Forelimb muscle (tissue), 1 donor: ENCODE measurements at places on chromosomes 3 and 15.

DNA sequence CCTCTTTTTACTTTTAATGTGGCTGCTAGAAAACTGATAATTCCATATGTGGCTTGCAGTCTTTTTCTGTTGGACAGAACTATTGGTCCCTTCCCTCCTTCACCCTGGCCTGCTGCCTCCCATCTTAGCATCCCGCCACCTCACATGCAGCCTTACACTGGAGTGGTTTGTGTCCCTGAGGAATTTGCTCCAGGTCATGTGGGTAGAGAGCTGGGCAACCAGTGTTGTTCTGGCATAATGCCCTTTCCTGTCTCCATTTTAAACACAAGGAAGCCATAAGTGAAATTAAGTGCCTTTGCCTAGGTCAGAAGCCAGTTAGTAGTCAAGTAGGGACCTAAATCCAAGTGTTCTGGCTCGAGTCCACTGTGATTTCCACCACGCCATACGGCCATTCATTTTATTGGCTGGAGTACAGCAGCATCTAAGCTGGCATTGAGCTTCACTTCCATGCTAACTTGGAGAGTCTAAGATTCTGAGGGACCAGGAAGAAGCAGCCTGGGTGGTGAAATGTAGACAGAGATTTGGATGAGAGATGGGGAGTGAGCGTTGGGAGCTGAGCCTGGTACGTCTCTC lies 46.0 kb upstream of the PLXNA1 start:
- no peak for DNase-seq

DNA sequence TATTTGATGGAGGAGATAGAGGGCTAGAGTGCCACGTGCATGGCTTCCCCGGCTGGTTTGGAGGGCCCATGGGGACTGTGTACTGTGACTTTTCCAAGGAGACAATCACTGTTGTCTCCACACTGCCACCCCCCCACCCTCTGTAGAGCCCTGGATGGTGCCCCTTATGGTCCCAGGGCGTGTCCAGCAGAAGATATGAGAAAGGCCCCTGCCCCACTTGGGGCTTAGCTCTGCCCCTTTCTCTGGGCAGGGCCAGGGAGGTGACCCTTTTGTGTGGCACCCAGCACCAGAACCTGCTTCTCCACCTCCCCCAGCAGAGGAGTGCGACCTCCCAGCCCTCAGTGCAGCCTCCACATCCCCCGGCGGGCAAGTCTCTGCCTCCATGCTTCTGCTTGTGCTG lies 32.1 kb downstream of the SPSB4 start:
- DNase-seq = no peak

- DNase-seq = no peak
These were observed 39.3 kb downstream of the TRANK1 start for GRCh38 chr3:36905545-36905944.

DNA sequence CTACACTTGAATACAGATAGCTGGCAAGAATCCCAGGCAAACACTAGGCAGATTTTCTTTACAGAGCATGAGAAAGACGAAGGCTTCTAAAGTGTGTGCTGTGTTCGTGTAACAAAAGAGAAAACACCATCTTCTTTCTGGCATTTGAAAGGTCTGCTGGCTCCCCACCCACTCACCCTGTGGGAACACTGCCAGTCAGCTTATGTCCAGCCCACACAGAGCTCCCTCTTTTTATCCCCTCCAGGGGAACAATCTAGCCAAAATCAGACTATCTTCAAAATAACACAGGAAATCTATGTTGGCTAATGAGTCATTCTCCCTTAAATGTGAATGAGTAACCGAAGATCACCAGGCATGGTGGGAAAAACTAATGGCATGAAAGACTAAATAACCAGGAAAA lies 45.6 kb upstream of the PAQR5 start:
- DNase-seq = no peak

GRCh38 chr15:52257734-52258062 lies 37.9 kb downstream of the MYO5C start:
- DNase-seq = no peak

DNA sequence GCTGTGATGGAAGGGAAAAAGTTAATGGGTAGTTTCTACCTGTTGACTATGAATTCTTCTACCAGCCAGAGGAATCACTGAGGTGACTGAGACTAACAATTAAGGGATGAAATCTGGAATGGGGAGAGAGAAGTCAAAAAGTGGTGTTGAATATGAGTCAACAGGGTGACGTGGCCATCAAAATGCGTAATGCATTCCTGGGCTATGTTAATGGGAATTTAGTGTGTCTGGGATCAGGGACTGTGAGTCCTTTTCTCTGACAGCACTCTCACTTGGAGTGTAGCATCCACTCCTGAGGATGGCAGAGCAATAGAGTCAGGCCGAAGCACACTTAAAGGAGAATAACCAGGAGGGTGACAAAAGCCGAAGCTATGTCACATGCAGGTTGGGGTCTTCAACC lies 60.4 kb downstream of the MESD start:
- no peak for DNase-seq

DNA sequence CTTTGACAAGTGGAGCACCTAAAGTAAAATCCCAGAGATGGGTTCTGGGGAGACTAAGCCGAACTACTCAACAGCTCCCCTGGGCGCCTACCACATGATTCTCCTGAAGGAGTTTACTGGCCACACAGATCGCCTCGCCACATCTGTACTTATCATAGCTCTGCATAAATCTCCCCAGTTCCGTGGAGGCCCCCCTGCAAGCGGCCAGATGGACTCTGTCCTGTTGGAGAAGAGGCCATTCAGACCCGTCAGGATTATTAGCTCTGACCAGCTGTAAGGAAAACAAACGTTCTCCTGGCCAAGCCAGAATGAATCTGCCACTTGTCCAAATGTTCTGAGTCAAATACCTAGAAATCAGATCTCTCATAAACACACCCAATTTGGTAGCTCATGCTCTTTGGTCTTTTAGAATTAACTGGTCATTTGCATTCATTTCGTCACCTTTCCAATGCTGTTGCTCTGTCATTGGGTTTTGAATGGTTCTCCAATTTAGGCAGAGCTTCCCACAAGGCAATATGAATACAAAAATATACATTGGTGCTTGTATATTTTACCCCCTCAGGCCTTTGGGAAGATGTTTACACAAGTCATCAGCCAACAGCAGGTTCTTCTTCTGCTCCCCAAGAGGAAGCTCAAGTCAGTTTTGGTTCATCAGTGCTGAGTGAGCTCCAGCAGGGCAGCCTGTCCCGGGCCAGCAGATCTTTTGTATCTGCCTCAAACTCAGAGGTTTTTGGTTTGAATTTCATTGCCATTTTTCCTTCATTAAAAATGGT lies 124.5 kb downstream of the THSD4 start:
- no peak for DNase-seq

GRCh38 chr3:10322352-10322710 lies 1.4 kb upstream of the SEC13 start:
- no peak for DNase-seq

- peak; percentile 59 for DNase-seq
These were observed 65.9 kb downstream of the CACNA2D3 start for GRCh38 chr3:54188176-54188791.

DNA sequence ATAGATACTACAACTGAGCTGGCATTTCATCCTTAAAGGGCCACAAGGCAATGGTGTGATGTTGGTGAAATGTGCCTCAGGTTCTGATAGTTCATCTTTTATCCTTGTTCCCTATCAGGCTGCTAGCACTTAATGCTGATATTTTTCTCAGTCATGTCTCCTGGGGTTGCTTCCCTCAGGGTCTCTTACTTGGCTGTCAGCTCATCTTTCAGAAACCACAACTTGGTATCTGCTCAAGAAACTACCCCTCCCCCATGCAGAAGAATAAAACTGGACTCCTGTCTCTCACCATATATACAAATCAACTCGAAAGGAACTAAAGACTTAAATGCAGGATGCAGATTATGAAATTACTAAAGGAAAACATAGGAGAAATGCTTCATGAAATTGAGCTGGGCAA lies 308.1 kb downstream of the CHST2 start:
- no peak for DNase-seq

- DNase-seq = no peak
These were observed 22.0 kb upstream of the COL6A5 start for GRCh38 chr3:130323503-130323902.

- DNase-seq = no peak
These were observed 184.9 kb upstream of the UBE3A start for GRCh38 chr15:25623708-25624107.

DNA sequence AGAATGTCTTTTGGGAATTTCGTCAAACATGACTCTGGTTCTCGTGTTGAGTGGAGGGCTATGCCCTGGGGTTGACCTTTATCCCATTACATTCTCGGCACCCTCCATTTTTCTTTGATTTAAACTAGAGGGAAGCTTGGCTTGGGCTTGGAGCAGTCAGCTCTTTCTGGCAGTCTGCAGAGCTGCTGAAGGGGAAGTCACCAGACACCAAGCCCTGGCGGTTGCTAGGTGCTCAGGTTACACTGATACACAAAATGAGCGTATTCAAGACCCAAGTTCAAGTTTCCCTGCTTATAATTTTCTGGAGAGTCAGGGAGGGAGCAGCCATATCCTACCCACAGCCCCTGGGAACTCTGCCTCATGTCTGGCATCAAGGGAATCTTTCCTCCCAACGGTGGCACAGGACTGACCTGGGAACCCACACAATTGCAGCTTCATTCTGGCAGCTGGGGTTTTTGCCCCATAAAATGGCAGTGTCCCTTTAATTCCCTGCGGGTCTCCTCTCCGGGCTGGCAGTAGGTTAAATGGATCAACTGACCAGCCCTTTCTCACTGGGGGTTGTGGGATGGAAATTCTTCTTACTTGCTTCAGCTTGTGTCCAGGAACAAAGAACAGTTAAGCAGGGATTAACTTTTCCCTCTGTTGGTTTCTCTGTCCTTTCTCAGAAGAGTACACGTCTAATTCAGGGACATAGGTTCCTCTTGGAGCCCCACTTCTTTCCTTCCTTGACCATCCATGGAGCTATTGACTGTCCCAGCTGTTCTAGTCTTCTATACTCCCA lies 110.0 kb upstream of the DLG1 start:
- no peak for DNase-seq

DNA sequence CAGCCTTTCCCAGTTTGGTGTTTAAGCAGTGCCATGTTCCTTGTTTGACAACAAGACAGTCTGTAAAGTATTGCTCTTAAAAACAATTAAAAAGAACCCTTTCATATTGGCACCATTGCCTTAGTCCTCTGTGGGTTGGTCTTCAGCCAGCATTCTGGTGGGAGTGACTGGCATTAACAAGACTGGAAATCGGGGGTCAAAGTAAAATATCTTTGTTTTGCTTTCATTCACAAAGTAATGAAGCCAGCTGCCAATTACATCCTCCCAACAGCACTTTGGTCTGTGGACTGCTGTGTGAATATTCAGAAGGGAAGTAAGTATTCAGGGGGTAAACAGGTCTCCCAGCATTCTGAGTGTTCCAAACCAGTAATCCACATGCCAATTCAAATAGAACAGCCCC lies 8.3 kb upstream of the VILL start:
- no peak for DNase-seq

DNA sequence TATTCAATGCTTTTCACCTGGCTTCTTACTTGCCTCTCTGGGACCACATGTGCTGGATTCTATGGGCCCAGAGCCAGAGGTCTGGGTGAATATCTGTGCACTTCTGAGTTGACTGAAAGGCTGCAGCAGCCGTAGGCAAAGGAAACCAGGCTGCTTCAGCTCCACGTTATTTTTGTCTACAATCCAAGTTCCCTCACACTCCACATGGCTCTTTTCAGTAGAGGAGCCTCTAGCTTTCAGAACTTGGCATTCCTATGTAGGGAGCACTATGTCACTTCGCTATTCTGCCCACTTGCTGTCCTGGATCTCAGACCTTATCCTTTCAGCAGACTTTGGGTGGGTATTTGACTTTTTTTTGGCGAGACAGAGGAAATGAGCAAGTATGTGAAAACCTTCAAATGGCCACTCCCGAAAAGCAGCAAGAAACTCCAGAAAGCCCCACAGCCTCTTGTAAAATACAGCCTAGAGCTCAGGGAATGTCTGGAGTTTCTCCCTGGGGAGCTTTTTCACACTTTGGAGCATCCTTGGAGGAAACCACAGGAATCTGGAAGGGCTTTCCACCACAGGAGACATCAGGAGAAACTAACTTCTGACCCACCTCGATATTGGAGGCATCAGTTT lies 80.9 kb downstream of the DUT start:
- no peak for DNase-seq

GRCh38 chr15:85336880-85337279 lies 43.5 kb upstream of the AKAP13 start:
- DNase-seq = no peak

DNA sequence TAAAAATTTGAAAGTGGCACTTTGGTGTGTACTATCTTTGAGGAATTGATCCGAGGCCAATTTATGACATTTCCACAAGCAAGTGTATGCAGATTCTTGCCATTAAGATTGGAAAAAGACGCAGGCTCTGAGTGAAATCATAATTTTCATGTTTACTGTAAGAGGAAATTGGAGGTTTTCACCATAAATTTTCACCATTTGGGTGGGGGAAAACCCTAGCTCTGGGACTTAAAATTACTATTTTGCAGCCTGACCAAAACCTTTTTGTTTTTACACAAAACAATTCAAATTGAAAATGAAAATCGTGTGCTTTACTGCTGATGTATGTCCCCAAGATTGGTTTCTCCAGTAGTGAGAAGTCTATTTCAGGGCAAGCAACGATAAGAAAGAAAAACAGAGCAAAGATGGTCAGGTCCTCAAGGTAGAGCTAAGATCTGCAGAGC lies 282.6 kb downstream of the FOXP1 start:
- no peak for DNase-seq
